ENCODE measurements at places on chromosomes 3 and 15. TPM values are rescaled to one million over a fixed set of nuclear protein-coding genes. Genes with fewer than 3 reads are reported as not detected.

LRRC2 gene
- polyA plus RNA-seq: 2.2 TPM

IGDCC3 gene
- polyA plus RNA-seq: 2.1 TPM

ABCC5 gene
- 31.2 TPM for polyA plus RNA-seq

MAN2C1 gene
- polyA plus RNA-seq: 103 TPM

All from muscle of arm (tissue), 14 donors.